ENCODE measurements at places on chromosomes 16 and 17. TPM values are rescaled to one million over a fixed set of nuclear protein-coding genes. Genes with fewer than 3 reads are reported as not detected.
A peak's percentile ranks its signal among the peaks of the same experiment; 100 is the strongest.

- DNase-seq: no peak
Observed at GRCh38 chr17:49210158-49211029, at the start of the genes ABI3 and GNGT2. Gene ABI3, plus strand, starts transcription at chr17:49210707. Its CDS starts 18 bp downstream, at chr17:49210725. Gene GNGT2, minus strand, starts transcription at chr17:49210574. Its CDS starts 3,152 bp downstream, at chr17:49207422.

GRCh38 chr16:1356061-1356900, 4.5 kb downstream of the GNPTG start:
- DNase-seq: no peak

DNA sequence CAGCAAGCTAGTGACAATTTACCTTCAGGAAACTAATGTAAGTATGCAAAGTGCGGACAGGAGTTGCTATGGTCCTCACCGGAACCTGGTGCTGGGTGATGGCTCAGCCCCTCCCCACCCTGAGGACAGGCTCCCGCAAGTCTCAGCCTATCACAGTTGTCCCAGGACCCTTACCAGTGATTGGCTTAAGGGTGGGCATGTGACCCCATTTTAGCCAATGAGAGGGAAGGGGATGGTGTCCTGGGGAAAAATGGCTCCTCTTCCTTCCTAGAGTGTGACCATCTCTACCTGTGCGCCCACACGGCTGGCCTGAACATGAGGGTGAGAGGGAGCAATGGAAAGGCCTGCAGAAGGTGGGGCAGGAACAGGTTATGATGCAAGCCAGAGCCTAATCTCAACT, 80.4 kb downstream of the C16orf78 start:
- no peak for DNase-seq

VTN gene
- total RNA-seq: not detected

GRCh38 chr17:82923366-82924113, 83.7 kb upstream of the ZNF750 start:
- no peak for DNase-seq

GRCh38 chr16:6863135-6863534, 469.5 kb upstream of the RBFOX1 start:
- no peak for DNase-seq

- no peak for DNase-seq
Observed at GRCh38 chr16:70689035-70689969, 3.4 kb upstream of the MTSS2 start.

DNA sequence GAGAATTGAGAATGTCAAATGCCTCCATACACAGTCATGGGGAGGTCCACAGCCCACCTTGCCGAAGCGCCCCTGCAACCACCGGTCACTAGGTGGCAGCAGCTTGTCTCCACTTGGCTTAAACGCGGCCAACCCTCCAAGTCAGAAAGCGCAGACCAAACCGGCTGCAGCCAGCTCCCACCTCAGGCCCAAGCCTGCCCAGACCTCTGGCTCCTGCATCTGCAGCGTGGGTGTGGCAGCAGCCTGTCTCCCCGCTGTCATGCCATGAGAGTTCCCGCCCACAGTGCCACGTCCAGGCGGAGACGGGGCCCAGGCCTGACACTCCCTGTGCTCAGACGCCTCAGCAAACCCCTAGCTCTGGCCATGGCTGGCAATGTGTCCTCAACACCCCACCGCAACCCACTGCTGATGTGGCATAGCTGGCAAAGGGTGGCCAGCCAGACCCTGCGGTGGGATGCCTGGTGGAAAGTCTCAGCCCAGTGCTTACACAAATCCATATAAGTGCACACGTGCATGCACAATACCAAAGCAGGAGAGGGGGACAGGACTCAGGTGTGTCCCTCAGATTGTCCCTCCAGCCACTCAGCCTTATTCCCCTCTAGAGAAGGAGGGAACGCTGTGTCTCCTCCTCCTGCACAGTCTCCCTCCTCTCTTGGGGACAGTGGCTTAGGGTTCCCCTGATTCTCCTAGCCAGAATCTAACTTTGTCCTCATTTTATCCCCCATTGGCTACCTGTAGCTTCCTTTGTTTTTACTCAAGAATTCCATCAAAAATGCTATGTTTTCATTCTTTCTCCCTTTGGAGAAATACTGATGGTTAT, 10.9 kb downstream of the COPZ2 start:
- DNase-seq: peak; percentile 86

GRCh38 chr17:30316736-30317135, 17.1 kb downstream of the TMIGD1 start:
- DNase-seq: no peak

DNA sequence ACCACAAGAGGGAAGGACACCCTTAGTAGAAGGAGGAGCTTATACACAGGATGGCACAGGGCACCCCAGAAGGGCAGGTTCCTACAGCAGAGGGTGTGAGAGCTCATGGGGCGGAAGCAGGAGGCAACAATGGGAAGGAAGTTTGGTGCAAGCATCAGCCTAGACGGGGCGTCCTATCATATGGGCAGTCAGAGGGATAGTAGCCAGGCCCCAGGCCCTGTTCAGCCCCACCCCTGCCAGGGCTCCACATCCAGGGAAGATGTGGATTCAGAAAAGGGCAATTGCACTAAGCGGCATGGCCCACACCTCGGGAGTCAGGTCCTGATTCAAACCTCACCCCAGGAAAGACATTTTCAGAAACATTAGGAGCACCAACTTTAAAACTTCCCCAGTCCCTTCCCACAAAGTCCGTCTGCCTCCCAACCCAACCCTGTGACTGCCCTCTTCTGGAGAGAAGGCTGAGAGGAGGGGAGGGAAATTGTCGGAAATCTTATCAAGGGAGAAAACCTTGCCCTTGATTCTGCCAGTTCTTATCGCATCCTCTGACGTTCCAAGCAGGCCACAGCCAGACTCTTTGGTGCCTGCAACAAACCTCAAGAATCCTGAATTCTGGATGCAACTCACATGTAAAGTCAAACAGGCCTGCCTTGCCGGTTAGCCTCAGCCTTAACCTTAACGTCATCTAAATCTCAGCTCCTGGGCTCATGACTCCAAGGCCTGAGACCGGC, 198.8 kb upstream of the CDH5 start:
- peak; percentile 38 for DNase-seq

PIK3R5 gene
- total RNA-seq: not detected

MARVELD3 gene
- not detected for total RNA-seq

DNA sequence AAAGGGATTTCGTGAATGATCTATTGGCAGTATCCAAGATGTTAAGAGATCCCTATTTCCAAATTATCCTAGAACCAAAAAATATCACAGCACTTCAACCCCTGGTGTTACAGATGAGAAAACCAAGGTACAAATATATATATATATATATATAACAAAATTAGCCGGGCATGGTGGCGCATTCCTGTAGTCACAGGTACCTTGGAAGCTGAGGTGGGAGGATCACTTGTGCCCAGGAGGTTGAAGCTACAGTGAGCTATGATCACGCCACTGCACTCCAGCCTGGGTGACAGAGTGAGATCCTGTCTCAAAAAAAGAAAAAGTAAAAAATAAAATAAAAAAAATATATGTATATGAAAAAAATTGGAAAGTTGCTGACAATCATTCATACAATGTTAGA, 637 bp upstream of the CLN3 start:
- no peak for DNase-seq

GRCh38 chr17:32318071-32318470, 23.9 kb downstream of the C17orf75 start:
- no peak for DNase-seq

MYADML2 gene
- total RNA-seq: not detected

GRCh38 chr16:31508706-31509195, 560 bp upstream of the RUSF1 start:
- DNase-seq: peak; percentile 62

- peak; percentile 91 for DNase-seq
Observed at GRCh38 chr17:62178579-62178978, 113.5 kb upstream of the MED13 start.

GRCh38 chr17:59620518-59621259, 994 bp downstream of the CLTC start:
- DNase-seq: peak; percentile 75

DNA sequence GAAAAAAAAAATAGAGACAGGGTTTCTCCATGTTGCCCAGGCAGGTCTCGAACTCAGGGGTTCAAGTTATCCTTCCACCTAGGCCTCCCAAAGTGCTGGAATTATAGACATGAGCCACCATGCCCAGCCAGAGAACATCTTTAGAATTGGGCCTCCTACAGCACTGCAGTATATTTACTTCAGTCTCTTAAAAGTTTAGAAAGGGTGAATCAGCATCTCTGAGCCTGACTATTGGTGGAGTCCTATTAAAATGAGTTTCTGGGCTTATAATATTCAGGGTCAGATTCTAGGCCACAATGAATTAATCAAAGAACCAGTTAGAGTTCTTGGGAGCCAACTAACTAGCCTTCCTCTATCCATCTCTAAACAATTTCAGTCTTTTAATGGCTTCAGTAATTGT, 22.8 kb downstream of the TADA2A start:
- no peak for DNase-seq

GRCh38 chr16:50273888-50274325, 7.6 kb downstream of the ADCY7 start:
- no peak for DNase-seq

SOX9 gene
- 16.9 TPM for total RNA-seq

RHBDF1 gene
- 11.9 TPM for total RNA-seq

SARM1 gene
- 4.0 TPM for total RNA-seq

EIF1 gene
- total RNA-seq: 54.4 TPM

- DNase-seq: no peak
Observed at GRCh38 chr17:72205822-72206221, 85.0 kb downstream of the SOX9 start.

SYNRG gene
- 5.9 TPM for total RNA-seq

GRCh38 chr17:49494986-49495841, at the start of gene NGFR:
Gene NGFR, plus strand, starts transcription at chr17:49495293. Its CDS starts 125 bp downstream, at chr17:49495418.
- DNase-seq: peak; percentile 36

GRCh38 chr17:32931686-32932085, 3.7 kb downstream of the TMEM98 start:
- no peak for DNase-seq

IL34 gene
- 0.86 TPM for total RNA-seq

METRNL gene
- 42.7 TPM for total RNA-seq

GRCh38 chr17:63398680-63399079, 47.4 kb downstream of the CYB561 start:
- no peak for DNase-seq

DNA sequence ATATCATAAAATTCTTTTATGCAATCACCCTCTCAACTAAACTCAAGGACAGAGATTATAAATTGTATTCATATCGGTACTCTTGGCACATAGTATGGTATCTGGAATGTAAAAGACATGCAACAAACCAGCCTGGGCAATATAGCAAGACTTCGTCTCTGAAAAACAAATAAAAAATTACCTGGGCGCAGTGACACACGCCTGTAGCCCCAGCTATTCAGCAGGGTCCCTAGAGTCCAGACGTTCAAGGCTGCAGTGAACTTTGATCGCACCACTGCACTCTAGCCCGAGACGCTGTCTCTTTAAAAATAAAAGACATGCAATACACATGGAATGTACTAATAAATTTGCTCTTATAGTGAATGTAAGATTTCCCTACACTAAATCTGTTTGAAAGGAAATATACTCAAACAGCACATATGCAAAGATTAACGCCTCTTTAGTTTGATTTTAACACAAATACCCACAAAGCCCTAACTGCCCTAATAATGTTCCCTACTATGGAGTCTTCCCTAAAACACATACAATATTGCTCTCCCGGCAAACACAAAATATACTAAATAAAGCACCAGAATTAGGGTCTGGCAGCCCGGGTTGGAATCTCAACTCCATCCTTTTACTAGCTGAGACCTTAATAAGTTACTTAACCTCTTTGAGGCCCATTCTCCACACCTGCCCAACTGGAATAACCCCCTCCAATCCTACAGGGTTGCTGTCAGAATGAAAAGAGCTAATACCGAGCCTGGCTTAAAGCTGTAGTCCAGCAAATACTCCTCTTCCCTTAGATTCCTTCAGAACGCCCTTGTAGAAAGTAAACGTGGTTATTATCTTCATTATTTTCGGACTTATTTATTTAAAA, 1.2 kb downstream of the ABCA5 start:
- DNase-seq: no peak

CACNG1 gene
- not detected for total RNA-seq

DNA sequence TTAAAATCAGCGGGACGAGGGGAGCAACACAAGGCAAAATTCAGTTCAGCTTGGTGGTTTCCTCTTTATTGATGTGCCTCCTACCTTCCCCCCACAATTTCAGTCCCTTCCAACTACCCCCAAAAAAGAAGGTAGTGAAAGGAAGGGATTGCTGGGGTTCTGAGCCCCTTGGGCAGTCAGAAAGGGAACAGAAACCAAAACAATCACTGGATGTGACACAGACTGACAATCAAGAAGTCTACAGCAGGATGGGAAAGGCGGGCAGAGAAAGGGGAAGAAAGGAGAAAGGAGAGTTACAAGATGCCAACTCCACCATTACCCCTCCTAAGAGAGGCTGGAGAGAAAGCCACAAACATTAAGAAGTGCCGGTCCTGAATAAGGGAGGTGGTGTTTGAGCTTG, 1.1 kb upstream of the PHF23 start:
- no peak for DNase-seq

DNA sequence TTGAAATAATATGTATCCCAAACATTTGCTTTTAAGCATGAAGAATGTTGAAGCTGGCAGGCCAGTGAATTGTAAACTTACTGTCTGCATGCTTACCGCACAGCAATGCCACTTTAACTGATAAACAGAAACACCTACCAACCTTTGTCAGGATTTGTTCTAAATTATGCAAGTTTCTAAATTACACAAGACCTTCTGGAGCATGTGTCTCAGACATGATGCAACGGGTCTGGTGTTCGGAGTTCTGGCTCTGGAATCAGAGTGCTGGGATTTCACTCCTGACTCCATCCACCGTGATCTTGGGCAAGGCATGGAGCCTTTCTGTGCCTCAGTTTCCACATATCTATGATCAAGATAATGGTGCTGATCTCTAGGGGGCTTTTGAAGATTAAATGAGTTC, 111.2 kb downstream of the CCT6B start:
- no peak for DNase-seq

- DNase-seq: no peak
Observed at GRCh38 chr17:77341069-77341541, 200.3 kb downstream of the SEC14L1 start.

- DNase-seq: no peak
Observed at GRCh38 chr17:79667121-79667715, 56.4 kb upstream of the RBFOX3 start.

DNA sequence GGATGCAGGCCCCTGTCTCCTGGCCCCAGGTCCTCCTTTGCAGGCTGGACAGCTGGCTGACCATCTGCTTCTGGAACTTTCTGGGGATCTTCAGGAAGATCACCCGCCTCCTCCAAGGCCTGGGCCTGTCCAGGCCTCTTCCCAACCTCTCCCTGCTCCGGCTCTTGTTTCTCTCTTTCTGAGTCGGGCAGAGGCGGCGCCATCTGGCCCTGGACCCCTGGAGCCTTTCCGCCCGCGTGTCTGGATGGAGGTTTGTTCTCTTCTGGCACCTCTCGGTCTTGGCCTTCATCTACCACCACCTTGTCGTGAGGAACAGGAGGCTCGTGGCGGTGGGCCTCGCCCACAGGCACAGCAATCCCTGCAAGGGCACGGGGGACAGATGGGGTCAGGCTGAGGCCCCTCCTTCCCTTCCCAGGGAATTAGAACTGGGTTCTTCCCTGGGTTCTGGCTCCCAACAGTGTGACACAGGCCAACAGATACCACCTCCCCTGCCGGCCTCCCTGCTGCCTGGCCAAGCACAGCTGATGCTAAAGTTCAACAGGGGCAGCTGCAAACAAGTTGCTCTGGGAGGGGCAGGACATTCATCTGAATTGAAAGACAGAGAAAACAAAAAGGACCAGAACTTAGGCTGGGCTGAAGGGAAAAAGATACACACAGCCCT, 13.3 kb downstream of the NDUFAF8 start:
- no peak for DNase-seq

All from M059J (cell line).